ENCODE measurements at places on chromosomes 2 and 18. TPM values are rescaled to one million over a fixed set of nuclear protein-coding genes. Genes with fewer than 3 reads are reported as not detected.

GRCh38 chr2:175877845-175878544 lies 124.1 kb downstream of the LNPK start:
- DNase-seq: no peak

- DNase-seq: no peak
These were observed 184.1 kb downstream of the DLGAP1 start for GRCh38 chr18:4270988-4271387.

Gene DIPK1C
- total RNA-seq: not detected

Gene CXCR1
- not detected for total RNA-seq

Gene RNMT
- total RNA-seq: 43.6 TPM

Measured in activated CD4-positive, alpha-beta memory T cell treated with anti-CD3 and anti-CD28 coated beads for 36 hours (primary cell).